ENCODE measurements at places on chromosomes 1 and 21. TPM values are rescaled to one million over a fixed set of nuclear protein-coding genes. Genes with fewer than 3 reads are reported as not detected.

Gene TLCD4
- not detected for total RNA-seq

Gene VCAM1
- total RNA-seq = not detected

Gene ALX3
- not detected for total RNA-seq

DNA sequence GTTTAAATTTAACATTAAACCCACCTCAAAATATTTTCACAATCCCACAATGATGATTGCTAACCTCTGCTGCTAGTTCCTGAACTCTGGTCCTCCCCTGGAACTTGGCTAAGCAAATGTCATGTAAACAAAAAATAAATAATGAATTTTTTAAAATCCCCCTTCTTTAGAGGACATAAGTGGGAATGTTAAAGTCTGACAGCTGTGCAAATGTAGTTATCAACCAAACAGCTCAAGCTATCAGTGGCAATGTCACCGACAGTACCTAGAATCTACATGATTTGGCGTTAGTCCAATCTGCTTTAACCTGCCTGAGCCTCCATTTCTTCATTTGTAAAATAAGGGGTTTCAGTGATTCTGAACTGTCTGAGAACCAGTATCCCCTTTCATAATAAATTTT is 67.7 kb downstream of the GDAP2 start:
- no peak overlapping the region for H3K4me3 ChIP-seq
- no peaks in the 10 kb centered on the region for H3K27me3 ChIP-seq
- no peak overlapping the region for H3K27ac ChIP-seq

DNA sequence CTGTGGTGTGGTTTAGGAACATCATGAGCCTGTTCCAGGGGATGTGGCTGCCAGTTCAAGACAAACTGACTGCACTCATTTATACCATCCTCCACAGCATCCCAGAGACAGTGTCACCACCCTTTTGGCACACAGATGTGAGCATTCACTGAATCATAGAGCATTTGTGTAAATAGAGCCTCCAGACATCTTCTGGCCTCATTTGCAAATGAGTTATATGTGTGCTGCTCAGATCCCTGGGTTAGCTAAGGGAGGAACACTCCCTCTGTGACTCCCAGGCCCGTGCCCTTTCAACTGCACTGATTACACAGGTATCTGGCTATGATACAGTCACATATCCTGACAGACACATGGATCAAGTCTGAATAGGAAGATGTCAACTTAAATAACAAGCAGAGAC is 351.5 kb upstream of the PLD5 start:
- no peak for DNase-seq
- no peaks in the 10 kb centered on the region for H3K36me3 ChIP-seq
- no peak overlapping the region for H3K4me3 ChIP-seq

- H3K4me1 ChIP-seq = no peaks in the 10 kb centered on the region
- H3K27ac ChIP-seq = no peak overlapping the region
- no peak overlapping the region for H3K4me3 ChIP-seq
- no peaks in the 10 kb centered on the region for H3K36me3 ChIP-seq
- peaks cover 3% of the 10 kb centered on the region for H3K27me3 ChIP-seq
These were observed 3.5 kb downstream of the PAPPA2 start for GRCh38 chr1:176466514-176466913.

DNA sequence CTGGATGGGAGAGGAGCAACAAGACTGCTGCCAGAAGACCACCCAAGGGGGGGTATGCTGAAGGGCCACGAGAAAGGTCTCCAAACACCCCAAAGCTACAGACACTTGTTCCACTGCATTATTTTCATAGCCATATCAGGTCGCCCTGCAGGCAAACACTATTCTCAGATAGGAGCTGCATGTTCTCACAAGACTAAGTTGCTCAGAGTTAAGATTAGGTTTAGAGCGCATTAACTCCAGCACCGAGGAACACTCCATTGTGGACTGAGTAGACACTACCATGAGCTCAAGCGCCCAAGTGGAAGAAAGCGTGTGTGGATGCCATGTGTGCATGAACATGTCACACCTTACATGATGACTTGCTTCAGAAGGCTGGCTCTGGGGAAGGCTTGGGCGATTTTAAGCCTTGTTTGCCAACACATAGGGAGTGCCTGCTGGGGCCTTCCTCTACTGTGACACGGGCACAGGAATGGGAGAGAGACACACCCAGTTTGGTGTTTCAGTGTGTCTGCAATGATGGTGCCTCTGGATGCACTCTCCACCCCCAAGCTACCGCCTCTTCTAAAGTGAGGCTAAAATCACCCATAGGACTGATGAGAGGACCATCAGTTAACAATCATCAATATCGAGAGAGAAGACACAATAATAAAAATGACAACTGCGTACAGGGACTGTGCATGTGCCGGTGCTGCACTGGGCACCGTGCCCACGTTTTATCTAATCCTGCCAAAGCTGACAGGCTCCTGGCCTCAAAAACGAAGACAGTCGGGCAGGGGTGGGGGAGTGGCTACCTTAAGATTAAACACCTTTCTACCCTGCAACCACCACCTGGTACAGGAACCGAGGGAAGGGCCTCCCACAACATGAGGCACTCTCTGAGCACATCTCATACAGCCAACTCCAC is 34.9 kb downstream of the SSBP3 start:
- H3K27ac ChIP-seq = peak overlapping the region; percentile 38
- no peak for DNase-seq
- H3K4me1 ChIP-seq = peaks cover 41% of the 10 kb centered on the region
- H3K36me3 ChIP-seq = peaks cover 20% of the 10 kb centered on the region
- H3K4me3 ChIP-seq = no peak overlapping the region

DNA sequence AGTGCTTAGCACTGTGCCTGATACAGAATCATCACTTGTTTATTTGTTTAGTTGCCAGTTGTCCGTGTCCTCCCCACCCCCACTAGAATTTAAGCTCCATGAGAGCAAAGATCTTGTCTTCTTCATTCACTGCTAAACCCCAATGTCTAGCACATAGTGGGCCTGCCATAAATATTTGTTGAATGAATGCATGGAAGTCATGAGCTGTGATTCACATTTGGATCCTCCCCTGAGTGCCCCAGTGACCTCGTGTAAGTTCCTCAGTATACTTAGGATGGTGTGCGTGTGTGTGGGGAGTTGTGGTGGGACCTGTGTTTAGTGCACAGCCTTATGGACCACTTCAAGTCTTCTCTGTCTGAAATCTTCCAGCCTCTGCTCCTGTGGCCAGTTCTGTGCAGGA is 23.1 kb downstream of the IER5 start:
- peaks cover 32% of the 10 kb centered on the region for H3K4me1 ChIP-seq
- no peak for DNase-seq
- H3K27me3 ChIP-seq = peaks cover 43% of the 10 kb centered on the region

- DNase-seq = no peak
- H3K36me3 ChIP-seq = peaks cover 14% of the 10 kb centered on the region
- no peaks in the 10 kb centered on the region for H3K27me3 ChIP-seq
- H3K27ac ChIP-seq = no peak overlapping the region
- H3K4me1 ChIP-seq = peaks cover 5% of the 10 kb centered on the region
These were observed 243.9 kb downstream of the SDCCAG8 start for GRCh38 chr1:243499711-243500110.

- H3K36me3 ChIP-seq = no peaks in the 10 kb centered on the region
- H3K4me3 ChIP-seq = no peak overlapping the region
- no peak overlapping the region for H3K27ac ChIP-seq
- H3K27me3 ChIP-seq = no peaks in the 10 kb centered on the region
These were observed 878.9 kb upstream of the CXADR start for GRCh38 chr21:16633831-16634459.

GRCh38 chr1:2566101-2567045 is 10.2 kb downstream of the TNFRSF14 start:
- H3K4me1 ChIP-seq = peaks cover 4% of the 10 kb centered on the region
- no peak overlapping the region for H3K4me3 ChIP-seq
- no peak overlapping the region for H3K27ac ChIP-seq
- no peak for DNase-seq
- peaks cover 35% of the 10 kb centered on the region for H3K36me3 ChIP-seq

- peaks cover 26% of the 10 kb centered on the region for H3K36me3 ChIP-seq
- no peak overlapping the region for H3K4me3 ChIP-seq
- H3K4me1 ChIP-seq = peaks cover 22% of the 10 kb centered on the region
- H3K27ac ChIP-seq = no peak overlapping the region
These were observed 12.6 kb downstream of the B3GALNT2 start for GRCh38 chr1:235491644-235492043.

DNA sequence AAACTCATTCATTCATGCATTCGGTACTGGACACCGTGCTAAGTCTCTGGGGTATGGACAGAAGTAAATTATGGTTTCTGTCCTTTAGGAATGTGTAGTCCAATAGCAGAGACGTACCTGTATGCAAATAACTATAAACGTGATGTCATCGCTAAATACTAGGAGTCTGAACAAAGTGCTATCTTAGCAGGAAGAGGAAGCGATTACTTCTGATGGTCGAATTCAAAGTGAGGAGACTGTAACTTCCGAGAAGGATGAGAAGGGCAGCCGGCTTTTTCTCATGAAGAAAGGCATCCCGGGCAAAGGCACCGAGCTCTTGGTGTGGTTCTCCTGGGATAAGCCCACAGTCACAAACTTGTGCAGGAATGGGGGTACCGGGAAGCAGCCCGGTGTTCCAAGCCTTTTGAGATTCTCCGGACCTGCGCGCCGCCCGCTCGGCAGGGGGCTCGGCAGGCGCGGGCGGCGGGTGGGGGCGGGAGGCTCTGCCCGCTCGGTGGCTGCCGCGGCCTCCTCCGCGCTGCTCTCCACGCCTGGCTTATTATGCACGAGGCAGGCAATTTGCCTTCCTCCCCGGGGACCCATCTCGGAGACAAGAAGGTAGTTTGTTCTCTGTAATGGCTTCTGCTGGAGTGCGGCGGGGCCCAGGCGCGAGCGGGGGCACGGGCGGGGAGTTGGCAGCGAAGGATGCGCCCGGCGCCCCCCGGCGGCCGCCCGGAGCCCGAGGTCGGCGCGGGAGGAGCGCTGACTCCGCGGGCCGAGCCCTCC is 67.5 kb upstream of the CD1D start:
- H3K27ac ChIP-seq = no peak overlapping the region
- peaks cover 14% of the 10 kb centered on the region for H3K4me1 ChIP-seq
- peaks cover 51% of the 10 kb centered on the region for H3K27me3 ChIP-seq
- peak overlapping the region; percentile 66 for H3K4me3 ChIP-seq
- no peaks in the 10 kb centered on the region for H3K36me3 ChIP-seq

GRCh38 chr1:75053207-75053606 is 81.0 kb upstream of the LHX8 start:
- H3K4me1 ChIP-seq = no peaks in the 10 kb centered on the region
- no peak overlapping the region for H3K27ac ChIP-seq
- H3K36me3 ChIP-seq = no peaks in the 10 kb centered on the region
- H3K27me3 ChIP-seq = no peaks in the 10 kb centered on the region
- DNase-seq = no peak
- no peak overlapping the region for H3K4me3 ChIP-seq

DNA sequence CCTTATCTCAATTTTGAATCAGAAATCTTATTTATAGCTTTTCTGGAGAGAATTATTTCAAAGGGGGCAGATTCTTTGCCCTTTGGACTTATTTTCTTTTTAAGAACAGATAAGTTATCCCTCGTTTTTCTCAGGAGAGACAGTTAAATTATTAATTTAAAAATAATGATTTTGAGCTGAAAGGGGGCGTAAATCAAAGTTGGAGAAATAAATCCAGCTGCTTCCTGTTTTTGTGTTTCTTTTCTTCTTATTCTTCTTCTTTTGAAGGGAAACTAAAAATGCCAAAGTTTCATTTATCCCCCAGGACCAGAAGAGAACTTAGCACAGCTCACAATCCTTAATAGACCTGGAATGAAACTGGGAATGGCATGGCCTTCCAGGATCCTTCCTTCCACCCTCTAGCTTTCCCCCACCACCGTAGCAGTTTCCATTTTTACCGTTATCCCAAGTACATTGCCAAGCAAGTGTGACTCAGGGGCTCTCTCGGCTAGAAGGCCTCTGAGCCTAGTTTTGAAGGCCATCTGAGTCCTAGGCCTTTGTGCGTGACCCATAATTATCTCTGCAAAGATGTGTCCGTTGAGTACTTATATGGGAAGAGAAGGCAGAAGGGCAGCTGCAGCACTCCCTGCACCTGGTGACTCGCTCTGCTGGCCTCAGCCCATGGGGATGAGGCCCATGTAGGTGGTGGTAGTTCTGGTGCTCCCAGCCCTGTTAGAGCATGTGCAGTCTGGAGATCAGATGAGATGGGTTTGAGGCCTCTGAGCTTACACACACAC is 181.7 kb downstream of the ROR1 start:
- H3K27me3 ChIP-seq = no peaks in the 10 kb centered on the region
- H3K36me3 ChIP-seq = no peaks in the 10 kb centered on the region
- H3K4me1 ChIP-seq = no peaks in the 10 kb centered on the region
- H3K27ac ChIP-seq = no peak overlapping the region
- H3K4me3 ChIP-seq = no peak overlapping the region

DNA sequence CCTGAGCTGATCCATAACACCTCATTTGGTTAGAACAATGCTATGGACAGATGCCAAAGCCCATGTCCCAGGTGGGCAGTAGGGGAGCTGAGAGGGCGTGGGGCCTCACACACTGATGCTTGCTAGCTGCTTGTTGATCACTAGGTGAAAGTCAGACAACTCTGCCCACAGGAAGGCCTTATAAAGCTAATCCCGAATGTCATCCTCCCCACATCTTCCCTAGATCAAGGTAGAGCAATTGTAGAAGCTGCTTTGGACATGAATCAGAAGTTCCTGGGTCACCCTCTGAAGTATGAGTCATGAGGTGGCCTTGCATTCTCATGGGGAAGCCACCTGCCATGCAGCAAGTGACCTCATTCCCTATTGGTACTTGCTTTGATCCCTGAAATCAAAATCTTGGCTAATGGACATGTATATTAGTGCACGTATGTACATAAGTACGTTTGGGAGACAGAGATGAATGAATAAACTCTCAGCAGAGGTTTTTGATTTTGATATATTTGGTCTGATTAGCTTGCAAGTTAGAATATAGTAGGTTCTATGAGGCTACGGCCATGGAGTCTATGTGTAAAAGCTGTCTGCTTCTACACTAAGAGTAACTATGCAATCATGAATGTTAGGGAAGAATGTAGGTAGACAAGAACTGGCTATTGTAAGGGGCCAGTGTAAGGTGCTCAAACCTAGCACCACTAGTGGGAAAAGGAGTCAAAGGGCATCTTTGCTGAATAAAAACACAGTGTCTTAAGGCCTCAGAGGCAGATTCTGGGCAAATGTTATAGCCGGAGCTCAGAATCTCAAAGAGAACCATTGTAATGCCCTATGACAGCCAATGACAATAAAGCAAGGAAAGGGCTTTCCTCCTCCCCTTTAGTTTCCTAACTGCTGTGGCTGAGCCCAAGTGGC is 52.6 kb downstream of the ABCA4 start:
- H3K4me3 ChIP-seq = no peak overlapping the region
- no peak for DNase-seq
- H3K4me1 ChIP-seq = peaks cover 9% of the 10 kb centered on the region
- no peak overlapping the region for H3K27ac ChIP-seq
- H3K36me3 ChIP-seq = no peaks in the 10 kb centered on the region
- H3K27me3 ChIP-seq = peaks cover 11% of the 10 kb centered on the region

- no peaks in the 10 kb centered on the region for H3K27me3 ChIP-seq
- peak overlapping the region; percentile 50 for H3K4me3 ChIP-seq
- peaks cover 34% of the 10 kb centered on the region for H3K4me1 ChIP-seq
These were observed 3.7 kb upstream of the SDE2 start for GRCh38 chr1:226002667-226003501.

- no peak overlapping the region for H3K4me3 ChIP-seq
- DNase-seq = no peak
- peaks cover 5% of the 10 kb centered on the region for H3K4me1 ChIP-seq
- peaks cover 18% of the 10 kb centered on the region for H3K27me3 ChIP-seq
- H3K36me3 ChIP-seq = no peaks in the 10 kb centered on the region
These were observed 13.1 kb downstream of the OPTC start for GRCh38 chr1:203506858-203507626.

Measured in activated CD4-positive, alpha-beta T cell treated with anti-CD3 and anti-CD28 coated beads, Interleukin-2, amount 10 ng/mL, durations not matched to agents 24 days and 14 days (primary cell).